Thyroid gland (tissue), 4 donors: ENCODE measurements at places on chromosomes 4 and X.

GRCh38 chr4:27894951-27895350, 1034.3 kb downstream of the STIM2 start:
- no peak for DNase-seq

DNA sequence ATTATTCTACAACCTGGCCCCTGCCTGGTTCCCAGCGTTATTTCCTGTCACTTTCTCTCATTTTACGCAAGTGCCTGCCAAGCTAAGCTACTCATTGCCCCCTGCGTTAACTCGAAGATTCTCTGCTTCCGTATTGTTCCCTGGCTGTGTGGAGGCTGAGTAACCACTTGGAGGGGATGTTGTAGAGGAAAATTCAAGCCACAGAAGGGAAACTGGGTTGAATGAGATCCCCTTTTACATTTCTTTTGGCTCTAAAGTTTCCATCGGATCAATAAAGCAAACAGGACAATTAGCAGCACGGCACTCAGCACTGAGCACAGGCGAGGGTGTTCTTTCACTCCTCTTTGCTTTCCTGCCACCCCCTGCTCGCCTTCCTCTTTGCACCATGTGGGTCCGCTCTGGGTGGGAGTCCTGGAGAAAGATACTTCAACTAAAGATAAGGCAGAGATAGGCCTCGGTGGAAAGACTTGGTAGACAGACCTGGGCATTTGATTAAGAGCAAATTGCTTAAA, 4.2 kb upstream of the TMSB4X start:
- DNase-seq, result no peak

- no peak for DNase-seq
Measured at GRCh38 chr4:121192480-121192879, 28.4 kb upstream of the TNIP3 start.

DNA sequence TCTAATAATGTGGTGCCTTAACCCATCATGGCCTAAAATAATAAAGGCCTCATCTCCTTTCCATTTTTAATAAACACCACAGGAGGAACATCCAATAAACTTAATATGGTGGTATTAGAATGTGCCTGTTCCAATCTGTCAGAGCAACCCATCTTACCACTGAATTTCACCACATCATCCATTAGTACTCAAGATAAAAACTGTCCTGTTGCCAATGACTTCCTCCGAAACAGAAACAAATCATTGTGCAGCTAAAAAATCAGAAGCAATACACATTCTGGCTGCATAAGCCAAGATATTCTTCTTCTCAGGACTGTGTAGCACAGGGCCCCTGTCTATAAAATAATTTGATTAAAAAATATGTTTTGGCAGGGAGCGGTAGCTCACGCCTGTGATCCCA, 18.5 kb downstream of the TLR10 start:
- no peak for DNase-seq

- peak; percentile 57 for DNase-seq
Measured at GRCh38 chr4:24328711-24329110, 255.6 kb downstream of the DHX15 start.

DNA sequence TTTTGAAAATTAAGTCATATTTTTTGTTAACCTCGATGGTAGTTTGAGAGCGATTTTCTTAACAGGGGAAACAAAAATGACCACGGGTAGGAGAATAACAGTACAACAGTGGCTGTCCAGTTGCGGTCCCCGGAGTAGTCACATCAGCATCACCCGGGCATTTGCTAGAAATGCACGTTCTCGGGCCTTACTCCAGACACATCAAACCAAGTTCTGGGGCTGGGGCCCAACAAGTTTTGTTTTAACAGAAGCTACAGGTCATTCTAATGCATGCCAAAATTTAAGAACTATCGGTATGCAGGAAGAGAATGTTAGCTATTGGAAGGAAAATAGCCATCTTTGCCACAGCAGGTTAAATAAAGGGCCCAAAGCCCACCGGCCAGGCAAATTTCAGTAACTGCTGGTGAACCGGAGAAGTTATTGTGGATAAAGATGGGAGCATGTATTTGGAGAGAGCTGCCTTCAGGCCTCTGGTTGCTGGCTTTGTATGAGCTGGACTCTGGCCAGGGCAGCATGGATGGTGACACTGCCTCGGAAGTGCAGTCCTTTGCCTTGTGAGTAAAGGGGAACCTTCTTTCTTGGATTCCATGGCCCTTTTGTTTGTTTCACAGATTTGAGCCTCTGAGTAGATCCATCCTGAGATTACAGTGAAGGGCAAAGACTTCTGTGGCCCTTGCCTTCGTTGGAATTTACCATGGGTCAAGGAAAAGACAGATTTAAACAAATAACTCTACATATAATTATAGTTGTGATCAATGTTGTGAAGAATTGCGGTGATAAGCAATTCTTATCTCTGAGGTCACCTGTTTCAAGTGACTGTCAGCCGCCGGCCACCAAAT, 62.1 kb downstream of the TBC1D14 start:
- no peak for DNase-seq

DNA sequence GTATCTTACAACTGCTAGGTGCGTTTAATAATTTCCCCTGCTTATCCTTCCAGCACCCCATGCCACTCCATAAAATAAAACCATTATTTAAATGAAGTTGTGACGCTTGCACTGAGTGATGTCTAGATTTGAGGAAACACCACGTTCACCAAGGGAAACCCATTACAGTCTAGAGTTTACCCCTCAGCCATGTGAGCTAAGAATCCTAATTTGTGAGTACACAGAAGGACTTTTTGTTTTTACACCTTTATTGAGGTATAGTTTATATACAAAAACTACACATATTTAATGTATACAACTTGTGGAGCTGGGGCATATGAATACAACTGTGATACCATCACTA, 326.8 kb downstream of the RAPGEF2 start:
- no peak for DNase-seq

- no peak for DNase-seq
Measured at GRCh38 chr4:106869551-106869950, 166.6 kb downstream of the DKK2 start.
